Cardiac fibroblast (primary cell): ENCODE measurements at places on chromosomes 1 and 21.

GRCh38 chr1:94072840-94073522 lies 48.0 kb downstream of the ABCA4 start:
- DNase-seq: no peak

- no peak for DNase-seq
These were observed 35.0 kb downstream of the FHAD1 start for GRCh38 chr1:15282038-15282437.

- DNase-seq: peak; percentile 91
These were observed 1.8 kb upstream of the GBP5 start for GRCh38 chr1:89274411-89274857.

DNA sequence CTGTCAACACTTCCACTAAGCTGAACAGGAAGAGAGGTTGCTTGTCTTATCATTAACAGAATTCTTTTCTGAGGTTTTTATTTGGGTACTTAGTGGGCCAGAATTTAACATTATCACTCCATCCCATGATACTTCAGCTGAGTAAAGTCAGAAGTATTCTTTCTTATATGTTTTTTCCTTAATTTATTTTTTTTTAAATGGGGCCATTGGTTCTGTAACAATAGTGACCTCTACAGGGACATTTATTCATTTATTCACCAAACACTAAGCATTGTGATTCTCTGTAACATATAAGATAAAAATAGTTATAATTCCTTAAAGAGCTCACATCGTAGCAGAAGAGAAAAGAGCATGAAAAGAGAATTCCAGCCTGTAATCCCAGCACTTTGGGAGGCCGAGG lies 9.8 kb downstream of the GREM2 start:
- DNase-seq: peak; percentile 25

- DNase-seq: no peak
These were observed 79.6 kb downstream of the RGL1 start for GRCh38 chr1:183884526-183884925.

DNA sequence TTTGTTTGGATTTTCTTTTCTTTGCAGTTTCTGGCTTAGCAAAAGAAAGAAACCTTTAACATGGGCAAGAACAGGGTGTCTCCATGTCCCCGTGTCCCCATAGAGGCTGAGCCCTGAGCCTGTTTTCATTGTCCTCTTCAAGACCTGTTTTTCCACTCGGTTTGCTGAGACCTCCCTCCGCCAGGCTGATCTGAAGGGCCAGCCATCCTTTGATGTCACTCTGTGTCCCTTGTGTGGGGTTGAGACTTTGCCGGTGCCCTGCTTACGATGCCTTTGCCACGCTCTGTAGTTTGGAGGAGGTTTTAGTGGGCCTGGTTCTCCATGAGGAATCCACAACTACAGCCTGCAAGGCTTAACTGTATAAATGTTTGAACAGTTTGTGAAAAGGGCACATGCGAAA lies 23.8 kb downstream of the IFNGR2 start:
- DNase-seq: no peak

DNA sequence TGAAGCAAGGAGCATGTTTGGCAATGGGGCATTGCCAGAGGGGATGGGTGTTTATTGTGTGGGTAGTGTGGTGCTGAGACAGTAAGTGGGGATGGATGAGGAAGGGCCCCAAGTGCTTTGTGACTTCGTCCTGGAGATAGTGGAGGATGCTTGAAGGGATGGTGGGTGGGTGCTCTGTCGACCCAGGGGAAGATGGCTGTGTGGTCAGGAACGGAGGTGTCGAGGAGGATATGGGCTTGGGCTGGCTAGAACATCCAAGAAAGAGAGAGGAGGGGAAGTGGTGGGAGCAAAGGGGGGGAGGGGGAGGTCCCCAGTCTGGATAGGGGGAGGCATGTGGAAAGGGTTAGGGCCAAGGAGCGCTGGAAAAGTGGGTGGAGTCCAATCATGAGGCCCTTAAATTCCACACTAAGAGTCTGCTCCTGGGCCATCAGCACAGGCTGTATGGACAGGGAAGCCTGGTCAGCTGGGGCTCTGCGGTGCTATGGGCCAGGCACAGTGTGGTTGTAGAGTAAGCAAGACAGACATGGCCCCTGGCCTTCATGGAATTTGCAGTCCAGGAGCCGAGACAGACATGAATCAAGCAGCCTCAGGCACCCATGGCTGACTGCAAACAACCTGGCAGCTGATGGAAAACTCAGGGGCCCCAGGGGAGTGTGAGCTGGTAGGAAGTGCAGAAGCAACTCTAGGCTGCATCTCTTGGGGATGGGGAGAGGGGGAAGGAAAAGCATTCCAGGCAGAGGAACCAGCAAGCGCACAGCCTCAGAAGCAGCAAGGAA lies 36.3 kb downstream of the EDN2 start:
- peak; percentile 36 for DNase-seq

- DNase-seq: no peak
These were observed 17.5 kb downstream of the PDE9A start for GRCh38 chr21:42670884-42671283.

DNA sequence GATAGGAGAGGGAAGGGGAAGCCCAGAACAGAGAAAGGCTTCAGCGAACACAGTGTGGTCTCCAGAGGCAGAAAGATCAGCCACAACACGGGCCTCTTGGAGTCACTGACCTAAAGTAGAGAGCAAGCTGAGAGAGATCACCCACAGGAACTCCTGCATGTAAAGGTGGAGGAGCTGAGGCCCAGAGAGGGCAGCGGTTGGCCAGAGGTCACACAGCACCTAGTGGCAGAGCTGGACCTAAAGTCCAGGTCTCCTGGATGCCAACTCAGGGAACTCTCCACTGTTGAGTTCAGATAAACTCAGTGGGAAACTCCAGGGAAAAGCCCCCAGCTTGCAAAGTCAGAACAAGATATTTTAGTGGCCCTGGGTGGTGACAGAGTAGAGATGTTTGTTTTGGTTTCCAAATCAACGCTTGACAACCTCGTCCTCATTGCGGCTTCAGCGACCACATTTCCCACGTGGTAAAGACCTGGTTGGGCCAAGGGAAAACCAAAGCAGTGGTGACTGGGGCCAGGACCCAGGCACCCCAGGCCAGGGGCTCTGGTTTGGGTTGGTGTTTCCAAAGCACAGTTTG lies 4.6 kb downstream of the IFFO2 start:
- peak; percentile 30 for DNase-seq

- DNase-seq: peak; percentile 2
These were observed 295.4 kb downstream of the AGBL4 start for GRCh38 chr1:49728377-49728776.

- DNase-seq: peak; percentile 59
These were observed 21.8 kb downstream of the KIF1B start for GRCh38 chr1:10232163-10232562.

DNA sequence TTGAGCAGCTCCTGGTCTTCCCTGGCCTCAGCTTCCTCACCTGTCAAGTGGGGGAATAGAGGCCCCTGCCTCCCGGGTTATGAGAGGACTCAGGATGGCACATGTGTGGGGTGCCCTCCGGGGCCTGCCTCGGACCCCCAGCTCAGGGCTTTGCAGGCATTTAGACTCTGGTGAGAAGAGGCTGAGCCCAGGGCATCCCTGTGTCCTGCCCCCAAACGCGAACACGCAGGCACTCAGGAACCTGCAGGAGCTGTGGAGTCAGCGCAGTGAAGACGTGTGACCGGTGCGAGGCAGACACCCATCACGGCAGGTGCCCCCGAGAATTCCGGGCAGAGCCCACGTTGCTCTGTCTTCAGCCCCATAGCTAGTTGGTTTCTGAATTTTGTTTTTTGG lies 5.5 kb upstream of the PEX10 start:
- no peak for DNase-seq

- no peak for DNase-seq
These were observed 436.3 kb downstream of the PTPRU start for GRCh38 chr1:29672416-29673227.

DNA sequence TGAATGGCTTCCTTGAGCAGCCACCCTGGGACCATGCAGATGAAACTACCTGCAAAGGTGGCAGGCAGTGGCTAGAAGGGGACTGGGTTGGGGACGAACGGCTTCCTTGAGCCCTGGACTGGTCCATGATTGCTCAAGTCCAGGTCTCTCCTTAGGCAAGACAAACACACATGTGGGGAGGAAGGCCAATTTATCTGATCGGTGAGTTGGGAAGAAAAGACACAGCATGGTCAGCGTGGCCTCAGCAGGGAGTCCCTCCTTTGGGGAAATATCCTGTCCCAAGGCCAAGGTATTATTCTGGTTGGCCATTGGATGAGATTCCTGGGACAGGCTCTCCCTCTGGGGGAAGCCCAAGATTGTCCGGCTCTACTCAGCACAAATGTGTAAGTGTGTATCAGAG lies 116.3 kb upstream of the ERG start:
- no peak for DNase-seq

GRCh38 chr1:232280910-232281309 lies 349.0 kb downstream of the SIPA1L2 start:
- DNase-seq: no peak

DNA sequence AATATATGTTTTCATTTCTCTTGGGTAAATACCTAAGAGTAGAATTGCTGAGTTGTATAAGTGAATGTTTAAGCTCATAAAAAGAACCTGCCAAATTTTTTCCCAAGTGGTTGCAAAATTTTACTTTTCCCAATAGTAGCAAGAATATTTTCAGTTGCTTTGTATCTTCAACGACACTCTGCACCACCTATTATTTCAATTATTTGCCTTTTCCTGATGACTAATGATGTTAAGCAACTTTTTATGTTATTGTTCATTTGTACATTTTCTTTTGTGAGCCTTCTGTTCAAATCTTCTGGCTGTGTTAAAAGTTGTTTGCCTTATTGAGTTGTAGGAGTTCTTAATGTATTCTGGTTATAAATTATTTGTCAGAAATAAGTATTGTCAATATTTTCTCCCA lies 299.1 kb upstream of the NRIP1 start:
- peak; percentile 55 for DNase-seq

- no peak for DNase-seq
These were observed 12.4 kb downstream of the HOOK1 start for GRCh38 chr1:59827055-59827643.

GRCh38 chr1:24957016-24957807 lies 27.1 kb upstream of the RUNX3 start:
- no peak for DNase-seq

DNA sequence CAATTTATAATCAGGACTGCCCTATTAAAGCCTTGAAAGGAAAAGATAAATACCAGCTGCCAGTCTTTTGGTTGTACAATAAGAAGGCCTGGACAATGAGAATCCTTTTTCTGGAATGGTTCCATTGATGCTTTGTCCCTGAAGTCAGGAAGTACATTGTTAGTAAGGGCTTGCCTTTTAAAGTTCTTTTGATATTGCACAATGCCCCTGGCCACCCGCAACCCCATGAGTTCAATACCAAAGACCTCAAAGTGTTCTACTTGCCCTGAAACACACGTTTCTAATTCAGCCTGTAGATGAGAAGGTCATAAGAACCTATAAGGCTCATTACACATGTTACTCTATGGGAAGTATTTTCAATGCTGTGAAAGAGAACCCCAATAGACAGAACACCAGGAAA lies 112.1 kb downstream of the OLFM3 start:
- DNase-seq: peak; percentile 2

GRCh38 chr1:6129313-6129712 lies 50.8 kb downstream of the CHD5 start:
- no peak for DNase-seq
